ENCODE measurements at places on chromosomes 7 and 10.

DNA sequence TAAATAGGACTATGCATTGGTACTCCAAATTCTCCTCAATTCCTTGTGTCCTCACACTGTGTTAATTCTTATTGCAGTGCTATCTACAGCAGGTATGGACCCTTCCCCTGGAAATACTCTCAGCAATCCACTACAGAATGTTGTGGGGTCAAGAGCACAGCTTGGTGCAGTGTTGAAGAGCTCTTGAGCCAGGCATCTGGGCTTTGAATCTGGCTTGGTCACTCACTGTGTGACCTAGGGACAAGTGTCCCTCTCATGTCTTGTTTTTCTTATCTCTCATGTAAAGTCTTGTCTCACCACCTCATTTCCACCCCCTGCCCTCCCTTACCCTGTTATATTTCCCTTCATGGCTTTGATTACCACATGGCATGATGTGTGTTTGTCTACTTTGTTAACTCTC lies 159.4 kb downstream of the RNLS start:
- no peak for DNase-seq

DNA sequence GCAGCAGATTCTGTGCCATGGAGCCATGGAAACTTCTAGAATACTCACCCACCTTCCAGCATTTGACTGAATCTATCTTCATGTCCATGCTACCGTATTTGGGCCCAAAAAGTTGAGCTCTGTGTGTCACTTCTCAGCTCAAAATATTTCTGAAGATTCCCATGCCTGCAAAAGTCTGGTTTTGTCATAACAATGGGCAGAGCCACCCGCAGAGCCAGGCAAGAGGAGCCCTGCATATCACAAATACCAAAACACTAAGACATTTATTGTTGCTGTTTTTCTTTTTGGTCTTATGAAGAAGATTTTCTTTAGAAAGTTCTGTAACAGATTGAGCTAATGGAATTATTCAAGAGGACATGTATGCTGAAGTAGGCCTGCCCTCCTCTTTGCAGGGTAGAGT lies 68.1 kb downstream of the PRTFDC1 start:
- no peak for DNase-seq

GRCh38 chr10:73529089-73529832 lies 33.4 kb upstream of the PPP3CB start:
- no peak for DNase-seq

DNA sequence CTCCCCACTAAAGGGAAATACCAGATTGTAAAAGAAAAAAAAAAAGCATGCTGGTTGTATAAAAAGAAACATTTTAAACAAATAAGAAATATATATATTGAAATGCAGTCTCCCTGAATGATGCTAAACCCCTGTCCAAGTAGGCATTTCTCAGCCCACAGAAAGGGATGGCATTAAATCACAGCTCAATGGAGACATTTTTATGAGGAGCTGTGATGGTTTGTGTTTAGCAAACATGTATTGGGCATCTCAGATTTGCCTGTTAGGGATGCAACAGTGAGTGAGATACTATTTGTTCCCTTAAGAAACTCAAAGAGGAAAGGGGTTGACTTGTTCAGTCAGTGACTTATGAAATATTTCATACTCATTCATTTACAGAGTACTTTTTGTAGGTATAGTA lies 51.5 kb downstream of the KAT6B start:
- DNase-seq, result no peak

DNA sequence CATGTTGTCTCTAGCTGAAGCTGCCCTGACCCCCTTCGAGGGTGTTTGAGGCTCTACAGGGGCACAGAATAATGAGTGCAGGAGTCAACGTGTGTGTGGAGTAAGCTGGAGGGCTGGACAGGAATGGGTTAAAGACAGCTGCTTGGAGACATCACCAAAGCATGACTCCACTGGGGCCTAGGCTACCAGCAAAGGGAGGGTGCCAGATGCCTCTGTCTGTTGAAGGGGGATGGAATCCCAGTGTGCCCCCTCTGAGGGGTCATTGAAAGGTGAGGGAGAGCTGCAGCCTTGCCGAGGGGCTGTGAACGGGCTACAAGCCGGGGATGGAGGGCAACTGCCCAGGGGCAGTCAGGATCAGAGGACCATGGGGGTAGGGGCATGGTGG lies 51.7 kb upstream of the PODXL start:
- DNase-seq, result no peak

- DNase-seq, result no peak
These were observed 62.6 kb downstream of the RBM20 start for GRCh38 chr10:110706690-110707098.

DNA sequence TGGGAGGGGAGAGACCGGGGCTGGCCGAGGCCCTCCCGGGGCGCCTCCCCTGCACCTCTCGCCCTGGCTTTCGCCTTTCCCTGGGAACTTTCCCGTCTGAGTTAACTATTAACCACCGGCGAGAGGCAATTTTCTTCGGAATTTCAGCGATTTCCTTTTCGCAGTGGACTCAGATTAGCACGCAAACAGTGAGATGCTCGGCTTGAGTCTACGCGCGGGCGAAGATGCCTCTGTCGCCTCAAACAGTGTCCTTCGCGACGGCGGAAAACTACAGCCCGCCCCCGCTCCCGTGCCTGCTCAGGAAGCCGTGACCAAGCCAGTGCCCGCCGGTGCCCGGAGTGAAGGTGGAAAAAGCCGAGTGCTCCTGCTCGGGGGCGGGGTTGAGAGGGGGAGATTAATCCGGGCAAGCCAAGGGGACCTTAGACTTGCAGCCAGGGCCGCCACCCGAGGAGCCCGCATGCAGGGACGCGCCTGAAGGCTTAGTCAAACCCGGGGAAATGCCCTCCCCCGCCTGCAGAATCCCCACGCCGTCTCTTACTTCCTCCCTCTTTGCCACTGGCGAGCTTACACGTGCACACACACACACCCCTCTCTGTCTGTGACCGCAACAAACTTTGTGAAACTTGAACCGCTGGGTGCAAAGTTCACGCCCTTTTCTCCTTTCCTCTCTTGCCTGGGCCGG lies 14.5 kb upstream of the PAX2 start:
- DNase-seq, result no peak

GRCh38 chr7:69756235-69756634 lies 158.0 kb downstream of the AUTS2 start:
- DNase-seq, result no peak

- no peak for DNase-seq
These were observed 263.7 kb downstream of the SORCS3 start for GRCh38 chr10:104904753-104905323.

GRCh38 chr10:12025591-12025990 lies 17.0 kb downstream of the UPF2 start:
- no peak for DNase-seq

DNA sequence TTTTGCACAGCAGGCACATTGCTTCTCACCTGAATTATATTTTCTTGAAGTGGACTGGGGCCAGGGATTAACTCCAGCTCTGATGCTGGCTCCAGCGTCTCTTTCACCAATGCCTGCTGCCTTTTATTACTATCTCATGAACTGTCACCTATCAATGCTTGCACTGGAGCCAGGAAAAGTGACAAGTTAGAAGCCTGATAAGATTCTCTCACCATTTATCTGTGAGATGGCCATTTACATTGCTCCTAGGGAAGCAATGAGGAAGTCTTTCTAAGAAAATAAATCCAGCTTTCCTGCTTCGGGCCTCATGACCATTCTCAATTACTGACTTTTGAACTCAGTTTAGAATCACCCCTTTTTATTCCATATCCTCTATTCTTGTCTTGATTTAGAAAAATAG lies 48.5 kb upstream of the LRRTM3 start:
- DNase-seq, result no peak

DNA sequence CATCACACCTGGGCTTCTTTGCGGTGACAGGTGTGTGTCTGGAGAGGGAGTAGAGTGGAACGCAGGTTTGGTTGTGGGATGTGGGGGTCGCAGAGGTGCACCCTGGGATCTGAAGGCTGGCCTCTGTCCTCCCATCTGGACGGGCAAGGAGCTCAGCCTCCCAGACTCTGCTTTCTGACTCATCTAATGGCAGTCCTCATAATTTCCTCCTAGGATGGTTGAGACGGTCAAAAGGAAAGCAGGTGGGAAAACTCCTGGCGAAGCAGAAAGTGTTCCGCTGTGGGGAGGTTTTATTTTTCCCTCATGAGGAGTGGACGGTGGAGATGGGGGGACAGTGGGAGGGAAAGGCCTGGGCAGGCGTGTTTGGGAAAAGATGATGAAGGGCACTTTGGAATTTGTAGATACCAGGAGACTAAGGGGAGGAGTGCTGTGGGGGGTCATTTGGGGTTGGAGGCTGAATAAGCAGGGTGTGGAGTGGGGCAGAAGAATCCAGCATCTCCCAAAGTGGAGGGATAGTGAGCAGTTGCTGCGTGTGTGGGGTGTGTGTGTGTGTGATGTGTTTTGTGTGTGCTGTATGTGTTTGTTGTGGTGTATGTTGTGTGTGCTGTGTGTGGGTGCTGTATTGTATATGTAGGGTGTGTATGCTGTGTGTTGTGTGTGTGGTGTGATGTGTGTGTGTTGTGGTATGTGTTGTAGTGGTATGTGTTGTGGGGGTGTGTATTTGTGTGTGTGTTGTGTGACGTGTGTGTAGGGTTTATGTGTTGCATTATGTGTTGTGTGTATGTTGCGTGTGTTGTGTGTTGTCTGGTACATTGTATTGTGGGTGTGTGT lies 97.2 kb upstream of the PODXL start:
- DNase-seq, result no peak

DNA sequence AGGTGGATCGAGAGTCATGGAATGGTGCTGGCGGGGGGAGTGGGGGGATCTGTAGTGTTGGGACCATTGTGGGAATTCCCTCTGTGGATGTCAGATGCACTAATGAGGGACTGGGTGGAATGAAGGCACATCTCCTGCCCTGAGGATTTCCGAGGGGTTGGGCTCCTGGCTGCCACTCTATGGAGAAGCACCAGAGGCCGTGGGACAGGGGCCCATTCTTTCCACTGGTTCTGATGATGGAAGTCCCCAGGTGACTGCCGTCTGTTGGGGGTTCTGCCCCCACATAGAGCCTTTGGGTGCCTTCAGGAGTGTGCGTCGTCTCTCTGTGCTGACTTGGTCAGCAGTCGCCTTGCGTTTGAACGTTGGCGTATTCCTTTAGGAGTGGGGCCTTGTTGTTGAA lies 202.9 kb downstream of the GLRX3 start:
- DNase-seq, result no peak
